Activated CD8-positive, alpha-beta T cell treated with anti-CD3 and anti-CD28 coated beads for 36 hours (primary cell): ENCODE measurements at places on chromosomes 11 and 22.

GRCh38 chr22:48361099-48361639, 1466.5 kb downstream of the BRD1 start:
- no peak overlapping the region for H3K27ac ChIP-seq
- H3K27me3 ChIP-seq: peaks cover 3% of the 10 kb centered on the region
- no peak for DNase-seq
- no peaks in the 10 kb centered on the region for H3K4me1 ChIP-seq
- no peaks in the 10 kb centered on the region for H3K36me3 ChIP-seq

- no peaks in the 10 kb centered on the region for H3K4me1 ChIP-seq
- peaks cover 46% of the 10 kb centered on the region for H3K27me3 ChIP-seq
- H3K27ac ChIP-seq: no peak overlapping the region
- H3K4me3 ChIP-seq: no peak overlapping the region
- H3K36me3 ChIP-seq: no peaks in the 10 kb centered on the region
These were observed 92.3 kb upstream of the ANO1 start for GRCh38 chr11:69985641-69986439.

GRCh38 chr11:27233654-27234042, 129.4 kb downstream of the CCDC34 start:
- no peak for DNase-seq
- H3K4me1 ChIP-seq: no peaks in the 10 kb centered on the region
- peaks cover 7% of the 10 kb centered on the region for H3K27me3 ChIP-seq
- H3K36me3 ChIP-seq: no peaks in the 10 kb centered on the region

DNA sequence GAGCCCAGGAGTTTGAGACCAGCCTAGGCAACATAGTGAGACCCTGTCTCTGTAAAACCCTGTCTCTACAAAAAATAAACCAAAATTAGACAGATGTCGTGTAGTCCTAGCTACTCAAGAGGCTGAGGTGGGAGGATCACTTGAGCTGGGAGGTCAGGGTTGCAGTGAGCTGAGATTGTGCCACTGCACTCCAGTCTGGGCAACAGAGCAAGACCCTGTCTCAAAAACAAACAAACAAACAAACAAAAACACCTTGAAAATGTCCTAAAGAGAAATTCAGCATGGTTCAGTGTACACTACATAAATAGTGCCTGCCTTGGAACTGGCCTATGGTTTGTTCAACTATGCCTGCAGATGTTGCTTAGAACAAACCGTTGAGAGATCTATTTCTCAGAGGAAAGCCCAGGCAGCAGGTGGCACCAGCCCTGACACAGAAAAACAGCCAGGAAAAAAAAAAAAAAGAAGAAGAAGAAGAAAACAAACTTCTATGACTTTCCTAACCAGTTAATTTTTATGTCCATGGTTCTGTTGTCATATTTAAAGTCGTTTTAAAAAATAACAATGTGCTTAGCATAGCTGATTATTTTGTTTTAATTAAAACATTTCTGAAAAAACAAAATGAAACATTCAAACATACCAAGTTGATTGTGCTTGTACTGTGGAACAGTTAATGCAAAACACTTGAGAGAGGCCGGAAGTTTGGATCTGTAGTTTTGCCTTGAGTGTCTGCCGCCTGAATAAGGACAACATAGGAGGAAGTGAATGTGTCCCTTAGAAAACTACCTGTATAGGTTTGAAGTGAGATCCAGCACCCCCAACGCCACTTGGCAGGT, 5.4 kb downstream of the KREMEN1 start:
- no peak for DNase-seq
- H3K27ac ChIP-seq: no peak overlapping the region
- H3K27me3 ChIP-seq: peaks cover 43% of the 10 kb centered on the region
- H3K4me3 ChIP-seq: no peak overlapping the region

DNA sequence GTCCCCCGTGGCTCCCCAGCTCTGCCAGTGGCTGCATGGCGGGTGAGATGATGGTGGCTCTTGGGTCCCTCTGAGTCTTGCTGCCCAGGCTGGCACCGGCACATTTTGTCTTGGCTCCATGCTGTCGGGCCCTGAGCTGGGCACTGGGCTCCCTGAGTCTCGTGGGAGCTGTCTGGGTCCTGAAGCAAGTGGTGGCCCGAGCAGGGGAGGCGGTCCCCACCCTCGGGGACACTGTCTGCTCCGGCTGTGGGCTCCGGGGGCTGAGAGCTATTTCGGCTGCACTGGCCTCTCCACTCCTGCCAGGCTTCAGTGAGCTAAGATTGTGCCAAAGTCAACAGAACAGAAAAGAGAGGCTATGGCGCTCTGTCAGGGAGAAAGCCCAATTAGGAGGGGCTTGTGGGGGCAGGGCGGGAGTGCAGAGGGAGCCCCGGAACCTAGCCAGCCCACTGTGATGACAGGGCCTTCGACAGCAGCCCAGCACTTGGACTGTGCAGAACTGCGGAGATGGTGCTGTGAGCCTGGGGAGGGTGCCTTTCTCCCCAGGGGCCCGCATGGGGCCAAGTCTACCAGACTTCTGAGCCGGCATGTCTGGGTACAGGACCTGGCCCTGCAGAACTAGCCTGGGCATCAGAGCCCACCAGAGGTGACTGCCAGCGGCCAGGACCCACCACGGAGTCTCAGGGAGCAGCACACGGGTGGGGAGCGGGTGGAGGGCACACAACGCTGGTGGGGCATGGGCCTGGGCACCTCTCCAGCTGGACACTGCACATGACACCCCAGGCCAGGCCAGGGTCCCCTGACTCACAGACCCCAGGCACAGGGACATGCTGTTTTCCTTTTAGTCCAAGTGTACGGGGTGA, 38.0 kb downstream of the RTN4R start:
- no peaks in the 10 kb centered on the region for H3K4me1 ChIP-seq
- no peaks in the 10 kb centered on the region for H3K36me3 ChIP-seq
- no peaks in the 10 kb centered on the region for H3K27me3 ChIP-seq

GRCh38 chr11:64844330-64845128, at the start of gene CDC42BPG:
Gene CDC42BPG, minus strand, starts transcription at chr11:64844653. Its CDS starts 84 bp downstream, at chr11:64844569.
- peak; percentile 74 for DNase-seq
- no peaks in the 10 kb centered on the region for H3K27me3 ChIP-seq
- H3K36me3 ChIP-seq: no peaks in the 10 kb centered on the region
- H3K4me1 ChIP-seq: peaks cover 34% of the 10 kb centered on the region
- H3K27ac ChIP-seq: peak within 1 kb of the TSS; percentile 21
- peak within 1 kb of the TSS; percentile 58 for H3K4me3 ChIP-seq

- DNase-seq: peak; percentile 90
- H3K4me3 ChIP-seq: peak overlapping the region; percentile 50
- no peaks in the 10 kb centered on the region for H3K27me3 ChIP-seq
These were observed 15.6 kb downstream of the ARAP1 start for GRCh38 chr11:72736452-72737069.

DNA sequence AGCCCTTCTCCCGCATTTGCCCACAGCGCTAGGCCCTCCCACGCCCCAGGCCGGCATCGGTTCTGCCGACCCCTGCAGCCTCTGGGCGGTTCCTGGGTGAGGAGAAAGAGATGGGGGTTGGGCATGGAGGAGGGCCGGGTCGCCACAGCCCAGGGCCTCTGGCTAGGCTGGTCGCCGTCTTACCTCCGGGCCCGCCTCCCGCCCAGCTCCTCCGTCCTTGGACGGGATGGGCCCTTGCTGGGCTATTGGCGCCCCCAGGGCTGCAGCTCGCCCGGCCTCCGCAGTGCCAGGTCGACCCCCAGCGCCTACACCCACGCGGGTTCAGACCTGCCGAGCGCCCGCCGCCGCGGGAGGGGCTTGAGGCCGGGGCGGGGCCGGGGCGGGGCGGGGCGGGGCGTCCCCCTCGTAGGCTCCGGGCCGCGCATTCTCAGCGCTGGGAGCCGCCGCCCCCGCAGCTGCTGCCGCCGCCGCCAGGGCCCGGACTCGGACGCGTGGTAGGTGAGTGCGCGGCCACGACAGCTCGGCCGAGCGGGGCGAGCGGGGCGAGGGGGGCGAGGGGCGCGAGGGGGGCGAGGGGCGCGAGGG, at the start of gene CD151:
TSS of gene CD151 (plus strand) at position 424 of the 585 bp plus-strand sequence. CDS start 3,118 bp downstream, outside the sequence.
- H3K4me3 ChIP-seq: peak within 1 kb of the TSS; percentile 64
- H3K27me3 ChIP-seq: peaks cover 37% of the 10 kb centered on the region
- DNase-seq: peak; percentile 66

GRCh38 chr11:61297746-61298145, 2.6 kb upstream of the VWCE start:
- peaks cover 2% of the 10 kb centered on the region for H3K27me3 ChIP-seq
- DNase-seq: no peak
- H3K4me1 ChIP-seq: peaks cover 40% of the 10 kb centered on the region
- H3K36me3 ChIP-seq: peaks cover 41% of the 10 kb centered on the region

DNA sequence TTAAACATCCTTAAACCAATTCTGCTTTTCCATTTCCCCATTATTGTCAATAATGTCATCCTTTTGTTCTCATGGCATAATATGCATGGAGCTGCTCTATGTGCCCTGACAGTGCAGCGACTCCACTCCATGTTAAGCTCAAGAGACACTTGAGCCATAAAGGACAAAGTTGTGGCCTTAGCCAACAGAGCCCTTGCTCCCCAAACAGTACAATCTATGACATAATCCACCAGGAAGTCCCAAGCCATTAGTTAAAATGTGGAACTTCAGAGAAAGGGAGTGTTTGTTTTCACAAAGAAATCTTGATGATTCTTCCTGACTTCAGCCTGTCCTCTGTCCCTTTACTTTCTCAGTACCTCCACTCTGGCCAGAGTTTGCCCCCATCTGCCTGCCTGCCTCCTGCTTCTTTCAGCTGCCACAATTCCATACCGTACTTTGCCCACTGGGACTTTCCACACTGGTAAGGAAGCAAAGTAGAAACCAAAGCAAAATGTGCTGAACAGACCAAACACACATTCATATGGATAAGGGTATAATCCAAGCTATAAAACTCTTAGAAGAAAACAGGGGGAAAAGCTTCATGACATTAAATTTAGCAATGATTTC, 46.3 kb upstream of the ZC3H12C start:
- peaks cover 3% of the 10 kb centered on the region for H3K27me3 ChIP-seq
- no peak overlapping the region for H3K27ac ChIP-seq
- DNase-seq: no peak
- no peaks in the 10 kb centered on the region for H3K4me1 ChIP-seq
- no peaks in the 10 kb centered on the region for H3K36me3 ChIP-seq

DNA sequence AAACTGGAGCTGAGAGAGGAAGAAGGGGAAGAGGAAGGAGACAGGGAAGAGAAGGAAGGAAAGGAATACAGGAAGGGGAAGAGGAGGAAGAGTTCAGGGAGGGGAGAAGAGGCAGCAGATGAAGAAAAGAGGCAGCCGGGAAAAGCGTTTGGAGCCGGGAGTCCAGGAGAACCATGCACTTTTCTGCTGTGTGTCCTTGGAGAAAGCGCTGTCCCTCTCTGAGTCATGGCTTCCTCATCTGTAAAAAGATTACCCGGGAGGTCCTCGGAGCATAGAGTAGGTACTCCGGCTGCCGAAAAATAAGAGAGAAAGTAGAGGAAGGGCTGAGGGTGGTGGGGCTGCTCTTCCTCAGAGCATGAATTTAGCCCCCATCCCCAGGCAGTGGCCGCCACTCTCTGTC, 226.9 kb downstream of the MN1 start:
- no peak overlapping the region for H3K4me3 ChIP-seq
- DNase-seq: no peak
- H3K27ac ChIP-seq: no peak overlapping the region
- H3K27me3 ChIP-seq: peaks cover 23% of the 10 kb centered on the region

- no peak overlapping the region for H3K27ac ChIP-seq
- DNase-seq: no peak
- no peak overlapping the region for H3K4me3 ChIP-seq
- no peaks in the 10 kb centered on the region for H3K36me3 ChIP-seq
- peaks cover 4% of the 10 kb centered on the region for H3K27me3 ChIP-seq
- H3K4me1 ChIP-seq: no peaks in the 10 kb centered on the region
These were observed 215.1 kb upstream of the BLID start for GRCh38 chr11:122331079-122331478.

- DNase-seq: no peak
- no peaks in the 10 kb centered on the region for H3K4me1 ChIP-seq
- no peak overlapping the region for H3K4me3 ChIP-seq
- H3K36me3 ChIP-seq: no peaks in the 10 kb centered on the region
- no peak overlapping the region for H3K27ac ChIP-seq
- H3K27me3 ChIP-seq: peaks cover 12% of the 10 kb centered on the region
These were observed 83.0 kb upstream of the RTL6 start for GRCh38 chr22:44581096-44581435.

DNA sequence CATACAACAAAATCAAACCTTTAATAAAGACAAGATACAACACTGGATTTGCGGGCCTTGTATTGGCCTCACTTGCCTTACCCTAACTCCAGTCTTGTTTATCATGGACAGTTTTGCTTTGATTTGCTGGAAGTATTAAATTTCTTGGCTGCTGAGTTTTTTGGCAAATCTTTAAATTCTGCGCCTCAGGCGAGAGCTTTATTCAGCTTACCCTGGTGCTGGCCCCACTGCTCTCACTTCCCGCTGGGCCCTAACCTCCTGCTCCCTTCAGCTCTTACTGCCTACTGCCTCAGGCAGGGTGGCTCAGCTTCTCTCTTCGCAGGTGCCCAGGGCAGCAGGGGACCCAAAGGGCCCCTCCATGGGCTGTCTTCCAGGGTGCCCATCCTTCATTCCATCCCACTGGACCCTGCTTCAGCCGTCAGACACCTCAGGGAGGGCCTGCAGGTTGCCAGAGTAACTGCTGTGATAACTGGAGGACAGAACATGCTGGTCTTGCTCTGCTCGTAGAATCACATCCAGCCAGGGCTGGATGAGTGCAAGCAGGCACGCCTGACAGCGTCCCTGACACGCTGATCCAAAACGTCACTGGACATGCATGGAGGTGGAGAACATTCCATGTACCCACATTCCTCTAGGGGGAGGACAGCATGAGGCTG, 45.7 kb upstream of the TUB start:
- H3K4me1 ChIP-seq: peaks cover 2% of the 10 kb centered on the region
- peaks cover 15% of the 10 kb centered on the region for H3K27me3 ChIP-seq
- H3K27ac ChIP-seq: no peak overlapping the region
- no peak for DNase-seq

DNA sequence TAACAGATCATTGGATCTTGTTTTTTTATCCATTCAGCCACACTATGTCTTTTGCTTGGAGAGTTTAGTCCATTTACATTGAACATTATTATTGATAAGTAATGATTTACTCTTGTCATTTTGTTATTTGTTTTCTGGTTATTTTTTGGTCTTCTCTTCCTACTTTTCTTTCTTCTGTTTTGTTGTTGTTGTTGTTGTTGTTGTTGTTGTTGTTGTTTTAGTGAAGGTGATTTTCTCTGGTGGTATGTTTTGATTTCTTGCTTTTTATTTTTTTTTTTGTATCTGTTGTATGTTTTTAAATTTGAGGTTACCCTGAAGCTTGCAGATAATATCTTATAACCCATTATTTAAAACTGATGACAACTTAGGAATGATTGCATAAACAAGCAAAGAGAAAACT, 28.6 kb downstream of the TAF1D start:
- H3K4me3 ChIP-seq: no peak overlapping the region
- peaks cover 90% of the 10 kb centered on the region for H3K36me3 ChIP-seq
- DNase-seq: no peak
- H3K4me1 ChIP-seq: peaks cover 7% of the 10 kb centered on the region
- no peaks in the 10 kb centered on the region for H3K27me3 ChIP-seq
- H3K27ac ChIP-seq: no peak overlapping the region

- H3K27ac ChIP-seq: no peak overlapping the region
- H3K36me3 ChIP-seq: no peaks in the 10 kb centered on the region
- peaks cover 2% of the 10 kb centered on the region for H3K27me3 ChIP-seq
- no peak overlapping the region for H3K4me3 ChIP-seq
These were observed 373.3 kb upstream of the CCDC90B start for GRCh38 chr11:83659466-83659865.

- no peaks in the 10 kb centered on the region for H3K36me3 ChIP-seq
- H3K27ac ChIP-seq: no peak overlapping the region
- DNase-seq: no peak
- H3K4me3 ChIP-seq: no peak overlapping the region
- H3K27me3 ChIP-seq: no peaks in the 10 kb centered on the region
These were observed 22.9 kb upstream of the PAFAH1B2 start for GRCh38 chr11:117121176-117121575.
